Stimulated activated CD4-positive, alpha-beta T cell treated with anti-CD3 and anti-CD28 coated beads, Interleukin-1b, Interleukin-23, amount 100 ng/mL, for 24 hours (primary cell): ENCODE measurements at places on chromosomes 7 and 10.

GRCh38 chr7:71618278-71618677 lies 486.3 kb downstream of the GALNT17 start:
- no peak for DNase-seq

GRCh38 chr7:99976626-99977025 lies 795 bp upstream of the AZGP1 start:
- DNase-seq: no peak

DNA sequence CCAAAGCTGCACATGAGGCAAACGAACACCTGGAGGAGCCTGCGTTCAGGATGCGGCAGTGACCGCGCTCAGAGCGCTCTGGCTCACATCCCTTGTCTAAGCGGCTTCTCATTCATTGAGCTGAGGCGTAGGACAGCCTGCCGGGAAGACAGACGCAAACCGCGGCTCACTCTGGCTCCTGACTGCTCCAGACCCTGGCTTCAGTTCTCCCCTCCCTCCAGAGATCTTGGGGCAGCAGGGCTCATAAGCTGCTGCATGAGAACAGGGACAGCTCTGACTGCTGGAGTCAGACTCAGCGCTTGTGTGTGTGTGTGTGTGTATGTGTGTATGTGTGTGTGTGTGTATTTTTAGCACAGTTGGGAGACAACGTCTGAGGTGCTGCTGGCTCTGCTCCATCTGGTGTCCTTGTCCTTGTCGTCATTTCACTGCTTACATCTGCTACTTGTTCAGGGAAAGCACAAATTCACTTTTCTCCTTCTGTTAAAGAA lies 15.8 kb upstream of the LYZL2 start:
- no peak for DNase-seq

DNA sequence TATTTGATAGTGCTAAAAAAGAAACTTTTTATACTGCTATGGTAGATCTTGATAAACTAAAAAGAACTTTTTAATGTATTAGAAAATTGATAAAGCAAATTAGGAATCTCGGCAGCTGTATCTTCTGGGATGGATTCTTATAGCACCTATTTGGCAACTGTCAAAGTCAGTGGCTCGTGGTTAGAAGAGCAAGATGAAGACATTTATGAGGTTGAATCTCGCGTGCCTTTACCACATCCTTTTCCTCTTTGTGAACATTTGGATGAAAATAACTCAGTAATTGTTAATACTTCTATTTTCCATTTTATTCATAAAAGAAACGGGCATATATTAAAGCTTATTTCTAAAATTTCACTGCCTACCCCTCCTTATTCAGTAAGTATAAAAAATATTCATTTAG lies 76.2 kb downstream of the CYP51A1 start:
- DNase-seq: no peak

GRCh38 chr7:148442933-148443332 lies 147.6 kb upstream of the C7orf33 start:
- DNase-seq: no peak

DNA sequence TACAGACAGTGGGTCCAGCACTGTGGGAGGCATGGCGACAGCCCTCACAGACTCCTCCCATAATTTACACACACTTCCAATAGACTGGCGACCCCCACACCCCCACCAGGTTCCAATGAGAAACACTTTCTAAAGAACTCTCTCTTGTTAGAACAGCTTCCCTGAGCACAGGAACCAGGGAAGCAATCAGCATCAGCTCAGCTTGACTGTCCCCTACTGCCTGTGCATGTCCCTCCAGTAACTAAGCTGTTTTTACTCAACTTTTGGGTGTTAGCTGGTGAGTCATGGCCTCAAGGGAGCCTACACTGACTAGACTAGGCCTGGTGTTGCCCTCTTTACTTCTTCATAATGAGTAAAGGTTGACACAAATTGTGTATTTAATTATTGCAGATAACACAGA lies 32.6 kb upstream of the HERPUD2 start:
- no peak for DNase-seq

- no peak for DNase-seq
These were observed 27.6 kb upstream of the RBM20 start for GRCh38 chr10:110616493-110617033.

DNA sequence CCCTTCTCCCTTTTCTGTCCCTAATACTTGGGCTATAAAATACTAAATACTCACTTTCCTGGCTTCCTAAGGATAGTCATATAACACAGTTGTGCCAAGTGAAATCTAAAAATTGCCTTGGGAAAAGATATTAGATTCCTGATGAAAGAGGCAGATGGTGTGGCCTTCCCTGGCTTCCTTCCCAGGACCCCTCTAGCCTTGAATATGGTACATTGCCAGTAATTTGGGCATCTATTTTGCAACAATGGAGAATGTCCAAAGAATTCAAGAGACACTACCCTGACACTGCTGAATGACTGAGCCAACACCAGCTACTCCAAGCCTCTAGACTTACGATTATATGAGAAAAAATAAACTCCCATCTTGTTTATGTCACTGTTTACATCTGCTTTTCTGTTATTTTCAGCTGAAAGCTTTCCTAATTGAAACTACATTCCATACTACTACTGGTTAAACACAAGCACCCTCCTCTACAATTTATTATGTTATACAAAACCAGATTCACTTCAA lies 17.9 kb downstream of the COPG2 start:
- no peak for DNase-seq

- DNase-seq: no peak
These were observed 6.2 kb upstream of the MYL7 start for GRCh38 chr7:44147026-44147991.

DNA sequence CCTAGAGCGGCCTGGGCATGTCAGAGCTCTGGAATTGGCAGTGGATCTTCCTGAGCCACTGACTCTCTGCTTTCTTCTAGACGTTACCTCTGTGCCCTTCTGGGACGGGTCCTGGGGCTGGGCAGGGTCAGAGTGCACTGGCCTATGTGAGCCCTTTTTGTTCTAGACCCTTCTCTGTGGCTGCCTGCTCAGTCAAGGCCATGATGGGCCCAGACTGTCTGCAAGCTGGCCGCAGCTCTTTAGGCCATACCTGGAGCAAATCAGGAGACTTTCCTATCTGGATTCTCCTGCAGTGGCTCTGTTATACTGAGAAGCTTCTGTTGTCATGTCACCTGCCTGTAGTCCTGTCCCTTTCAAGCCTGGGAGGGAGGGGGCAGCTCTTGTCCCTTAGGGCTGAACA lies 70.1 kb downstream of the ADCY1 start:
- DNase-seq: no peak

DNA sequence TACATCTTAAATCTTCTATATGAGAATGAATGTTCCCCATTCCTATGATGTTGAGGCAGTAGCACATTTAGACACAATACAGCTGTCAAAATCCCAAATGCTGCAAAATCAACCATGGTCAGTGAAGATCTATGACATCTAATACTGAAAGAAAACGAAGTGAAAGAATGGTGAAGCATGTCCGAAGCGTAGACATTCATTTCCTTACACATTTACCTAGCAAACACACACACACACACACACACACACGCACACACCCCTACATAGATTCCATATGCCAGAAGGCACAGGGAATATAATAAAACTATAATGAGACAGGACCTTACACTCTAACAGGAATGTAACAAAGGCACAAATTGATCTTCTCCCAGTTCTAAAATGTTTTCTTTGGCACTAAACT lies 32.5 kb downstream of the CCDC6 start:
- no peak for DNase-seq

DNA sequence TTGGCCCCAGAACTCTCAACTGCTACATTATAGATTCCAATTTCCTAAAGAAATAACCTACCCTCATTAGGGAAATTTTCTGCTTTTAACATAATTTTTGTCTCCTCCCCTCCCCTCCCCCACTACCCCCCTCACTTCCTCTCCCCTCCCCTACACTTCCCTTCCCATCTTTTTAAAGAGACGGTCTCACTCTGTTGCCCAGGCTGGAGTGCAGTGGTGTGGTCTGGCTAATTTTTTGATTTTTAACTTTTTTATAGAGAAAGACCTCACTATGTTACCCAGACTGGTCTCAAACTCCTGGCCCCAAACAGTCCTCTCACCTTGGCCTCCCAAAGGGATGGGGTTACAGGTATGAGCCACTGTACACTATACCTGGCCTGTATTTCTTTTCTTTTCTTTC lies 30.5 kb upstream of the C1GALT1 start:
- DNase-seq: no peak

GRCh38 chr10:78898341-78899097 lies 170.2 kb upstream of the ZMIZ1 start:
- no peak for DNase-seq

GRCh38 chr7:48428091-48428684 lies 256.9 kb downstream of the ABCA13 start:
- DNase-seq: no peak

- no peak for DNase-seq
These were observed 48.3 kb upstream of the STEAP4 start for GRCh38 chr7:88355011-88355410.
